Activated naive CD4-positive, alpha-beta T cell treated with anti-CD3 and anti-CD28 coated beads, Interleukin-2, amount 50 U/mL, for 16 hours (primary cell): ENCODE measurements at places on chromosomes 5 and 9.

- no peak for DNase-seq
Measured at GRCh38 chr9:36213387-36213786, 22.7 kb downstream of the CLTA start.

GRCh38 chr5:74550927-74551326, 89.6 kb downstream of the ENC1 start:
- no peak for DNase-seq

DNA sequence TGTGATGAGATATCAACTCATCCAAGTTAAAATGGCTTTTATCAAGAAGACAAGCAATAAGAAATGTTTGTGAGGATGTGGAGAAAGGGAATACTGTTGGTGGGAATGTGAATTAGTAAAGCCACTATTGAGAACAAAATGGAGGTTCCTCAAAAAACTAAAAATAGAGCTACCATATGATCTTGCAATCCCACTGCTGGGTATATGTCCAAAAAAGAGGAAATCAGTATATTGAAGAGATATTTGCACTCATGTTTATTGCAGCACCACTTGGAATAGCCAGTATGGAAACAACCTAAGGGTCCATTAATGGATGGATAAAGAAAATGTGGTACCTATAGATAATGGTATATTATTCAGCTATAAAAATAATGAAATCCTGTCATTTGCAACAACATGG, 25.1 kb downstream of the PPIP5K2 start:
- no peak for DNase-seq

DNA sequence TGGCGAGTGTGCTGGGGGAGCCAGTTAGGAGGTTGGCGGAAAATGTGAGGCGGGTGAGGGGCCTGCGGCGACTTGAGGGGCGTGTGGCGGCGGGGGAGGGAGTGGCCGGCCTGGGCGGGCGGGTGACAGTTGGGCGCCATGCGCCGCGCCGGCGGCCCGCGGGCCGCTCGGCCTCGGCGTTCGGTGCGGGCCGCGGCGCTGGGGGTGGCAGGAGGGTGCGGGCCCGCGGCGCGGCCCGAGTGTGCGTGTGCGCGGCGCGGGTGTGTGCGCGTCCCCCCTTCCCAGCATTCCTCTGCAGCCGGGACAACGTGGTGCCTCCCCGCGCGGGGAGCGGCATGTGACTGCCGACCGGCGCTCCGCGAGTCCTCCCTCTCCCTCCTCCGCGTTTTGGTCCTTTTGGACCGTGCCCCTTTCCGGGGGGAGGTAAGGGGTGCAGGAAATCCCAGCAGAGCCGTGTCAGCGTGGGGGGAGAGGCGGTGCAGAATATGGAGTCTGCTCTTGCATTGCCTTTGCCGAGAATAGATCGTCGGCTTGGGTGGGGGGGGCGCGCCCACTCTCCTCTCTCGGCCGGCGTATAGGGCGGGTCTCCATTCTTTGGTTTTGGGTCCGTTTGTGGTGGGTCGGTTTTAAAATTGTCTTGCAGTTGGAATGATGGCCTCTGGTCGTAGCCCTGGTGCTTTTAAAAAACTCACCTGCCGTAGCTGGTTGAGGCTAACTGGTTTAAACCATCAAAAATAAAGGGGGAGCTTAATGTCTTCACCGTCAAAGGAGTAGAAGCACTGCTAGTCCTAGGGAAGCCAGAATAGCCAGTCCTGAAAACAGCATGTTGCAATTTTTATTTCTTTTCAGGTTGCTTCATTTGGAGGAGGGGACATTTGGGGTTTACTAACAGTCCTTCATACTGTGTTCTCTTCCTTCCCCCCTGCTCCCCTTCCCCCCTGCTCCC, 2.0 kb downstream of the LARP1 start:
- peak; percentile 66 for DNase-seq

DNA sequence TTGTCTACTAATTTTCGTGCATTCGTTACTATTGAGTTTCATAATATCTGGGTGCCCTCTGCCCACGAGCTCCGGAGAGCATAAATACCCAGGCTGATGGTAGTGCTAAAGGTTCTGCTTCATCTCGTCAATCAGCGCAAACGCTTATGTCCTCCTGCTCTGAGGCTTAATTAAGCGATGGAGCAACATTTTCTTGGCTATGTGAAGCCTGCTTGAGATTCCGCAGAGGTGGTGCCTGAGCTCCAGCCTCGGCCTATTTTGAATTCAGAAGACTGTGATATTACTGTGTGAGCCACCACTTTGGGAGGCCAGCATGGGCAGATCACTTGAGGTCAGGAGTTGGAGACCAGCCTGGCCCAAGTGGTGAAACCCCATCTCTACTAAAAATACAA, 44.8 kb downstream of the ANXA2R start:
- DNase-seq = no peak

- no peak for DNase-seq
Measured at GRCh38 chr9:134826336-134827285, 54.0 kb upstream of the FCN2 start.

DNA sequence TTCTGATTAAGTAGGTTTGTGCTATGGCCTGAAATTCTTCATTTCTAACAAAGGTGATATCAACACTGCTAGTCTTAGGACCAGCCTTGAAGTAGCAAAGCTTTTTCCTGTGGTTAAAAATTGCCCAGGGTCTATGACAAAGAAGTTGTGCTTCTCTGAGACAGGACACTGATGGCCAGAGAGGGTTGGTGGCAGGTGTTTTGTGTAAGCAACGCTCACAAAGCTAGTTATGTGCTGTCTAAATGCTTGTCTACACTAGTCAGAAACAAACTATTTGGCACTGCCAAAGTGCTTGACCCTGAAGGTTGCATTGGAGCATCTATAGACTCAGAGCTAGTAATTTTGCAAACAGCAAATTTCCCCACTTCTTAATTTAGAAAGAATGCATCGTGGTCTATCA, 44.1 kb upstream of the SELENOP start:
- DNase-seq = no peak

GRCh38 chr5:172133359-172134029, 54.5 kb downstream of the STK10 start:
- peak; percentile 64 for DNase-seq

DNA sequence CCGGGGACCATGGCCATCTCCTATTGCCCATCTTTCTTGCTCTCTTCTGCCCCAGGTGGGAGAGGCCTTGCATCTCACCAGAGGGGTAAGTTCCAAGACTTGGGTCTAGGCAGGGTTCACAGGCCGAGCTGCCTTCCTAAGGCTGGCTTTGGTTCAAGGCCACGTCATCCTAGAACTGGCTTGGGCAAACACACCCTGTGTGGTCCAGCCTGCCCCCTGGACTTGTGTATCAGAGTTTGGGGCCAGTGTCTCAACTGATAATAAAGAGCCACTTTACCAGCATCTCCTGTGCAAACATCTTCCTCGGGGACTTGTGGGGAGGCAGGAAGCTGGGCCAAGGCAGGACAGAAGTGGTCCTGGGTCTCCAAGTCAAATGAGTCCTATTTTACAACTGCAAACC, 17.8 kb downstream of the BOD1 start:
- no peak for DNase-seq

DNA sequence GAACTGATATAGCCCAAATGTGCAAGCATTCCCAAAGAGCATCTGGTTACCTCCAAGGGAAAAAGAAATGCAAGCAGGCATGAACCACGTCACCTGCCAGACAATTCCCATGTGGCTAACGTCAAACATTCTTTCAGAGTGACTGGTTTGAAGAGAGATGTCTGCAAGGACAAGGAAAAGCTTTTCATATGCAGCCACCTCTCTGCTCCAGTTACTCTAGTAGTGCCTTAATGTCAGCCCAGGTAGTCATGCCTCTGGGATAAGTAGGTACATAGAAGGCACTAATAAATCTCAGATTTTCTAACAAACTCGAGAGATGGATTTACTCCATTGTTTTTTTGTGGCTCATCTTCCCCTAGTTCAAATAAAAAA, 96.8 kb upstream of the IFNK start:
- DNase-seq = no peak

DNA sequence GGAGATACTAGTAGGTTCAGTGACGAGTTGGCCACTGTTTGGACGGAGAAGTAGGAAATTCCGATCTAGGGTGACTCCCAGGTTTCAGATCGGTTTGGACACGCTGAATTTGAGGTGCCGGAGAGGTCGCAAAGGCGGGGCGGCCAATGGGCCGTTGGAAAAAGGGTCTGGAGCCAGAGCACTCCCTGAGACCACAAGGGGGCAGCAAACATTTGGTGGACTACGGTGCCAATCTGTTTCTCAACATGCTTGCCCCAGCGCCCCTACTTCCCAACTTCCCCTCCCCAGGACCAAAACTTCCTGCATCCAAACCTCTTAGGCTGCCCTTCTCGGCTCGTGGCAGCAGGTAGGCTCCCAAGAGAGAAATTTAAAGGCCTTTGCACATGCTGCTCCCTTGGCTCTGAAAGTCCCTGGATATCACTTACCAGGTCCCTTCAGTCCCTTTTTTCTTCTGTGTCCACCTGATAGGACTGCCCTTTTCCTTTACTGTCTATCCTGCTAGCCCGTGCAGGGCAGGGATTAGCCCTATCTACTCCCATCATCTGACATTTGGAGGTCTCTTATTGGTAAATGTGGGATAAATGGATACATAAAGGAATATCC, 992 bp upstream of the RPP25L start:
- peak; percentile 66 for DNase-seq

DNA sequence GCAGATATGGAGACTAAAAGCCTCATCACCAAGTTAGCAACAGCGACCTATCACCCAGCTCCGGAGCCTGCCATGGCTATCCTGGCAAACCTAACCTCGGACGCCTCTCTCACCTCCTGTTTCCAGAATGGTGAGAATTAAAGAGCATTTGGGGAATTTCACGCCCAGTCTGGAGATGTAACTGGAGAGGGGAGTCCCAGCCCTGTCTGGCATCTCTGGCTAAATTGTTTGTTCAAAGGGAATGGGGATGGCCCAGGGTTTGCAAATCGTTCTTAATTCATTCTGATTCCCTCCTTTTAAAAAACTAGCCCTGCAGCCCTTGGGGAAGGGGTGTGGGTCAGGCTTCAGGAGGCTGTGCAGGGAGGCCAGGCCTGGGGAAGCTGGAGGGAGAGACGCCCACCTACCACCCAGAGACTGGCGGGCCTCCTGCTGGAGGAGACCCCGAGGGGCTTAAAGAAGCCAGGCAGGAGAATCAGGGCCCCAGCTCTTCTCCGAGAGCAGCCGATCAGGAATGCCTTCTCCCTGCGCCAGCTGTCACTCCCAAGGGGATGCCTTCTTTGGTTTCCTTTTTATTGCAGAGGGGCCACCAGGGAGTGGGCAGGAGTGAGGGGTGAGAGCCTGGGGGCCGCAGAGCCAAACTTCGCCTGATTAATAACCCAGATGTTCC, 964 bp upstream of the COL5A1 start:
- no peak for DNase-seq

GRCh38 chr9:135158564-135158937, 71.1 kb downstream of the OLFM1 start:
- DNase-seq = no peak

- DNase-seq = no peak
Measured at GRCh38 chr5:112084149-112084548, 327.2 kb upstream of the NREP start.

GRCh38 chr5:44935262-44935661, 126.5 kb downstream of the MRPS30 start:
- no peak for DNase-seq

- DNase-seq = no peak
Measured at GRCh38 chr9:35960039-35960655, 2.2 kb upstream of the OR2S2 start.

DNA sequence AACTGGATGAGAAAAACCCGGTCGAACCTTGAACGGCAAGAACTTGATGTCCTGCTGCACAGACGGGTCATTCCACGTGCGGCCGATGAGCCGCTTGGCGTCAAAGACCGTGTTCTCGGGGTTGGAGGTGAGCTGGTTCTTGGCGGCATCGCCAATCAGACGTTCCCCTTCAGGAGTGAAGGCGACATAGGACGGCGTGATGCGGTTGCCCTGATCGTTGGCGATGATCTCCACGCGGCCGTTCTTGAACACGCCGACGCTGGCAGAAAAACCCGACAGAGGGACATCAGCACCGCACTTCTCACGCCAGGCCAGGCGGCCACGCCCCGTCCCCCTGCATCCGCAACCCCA, 519 bp downstream of the HSPA5 start:
- DNase-seq = peak; percentile 49

DNA sequence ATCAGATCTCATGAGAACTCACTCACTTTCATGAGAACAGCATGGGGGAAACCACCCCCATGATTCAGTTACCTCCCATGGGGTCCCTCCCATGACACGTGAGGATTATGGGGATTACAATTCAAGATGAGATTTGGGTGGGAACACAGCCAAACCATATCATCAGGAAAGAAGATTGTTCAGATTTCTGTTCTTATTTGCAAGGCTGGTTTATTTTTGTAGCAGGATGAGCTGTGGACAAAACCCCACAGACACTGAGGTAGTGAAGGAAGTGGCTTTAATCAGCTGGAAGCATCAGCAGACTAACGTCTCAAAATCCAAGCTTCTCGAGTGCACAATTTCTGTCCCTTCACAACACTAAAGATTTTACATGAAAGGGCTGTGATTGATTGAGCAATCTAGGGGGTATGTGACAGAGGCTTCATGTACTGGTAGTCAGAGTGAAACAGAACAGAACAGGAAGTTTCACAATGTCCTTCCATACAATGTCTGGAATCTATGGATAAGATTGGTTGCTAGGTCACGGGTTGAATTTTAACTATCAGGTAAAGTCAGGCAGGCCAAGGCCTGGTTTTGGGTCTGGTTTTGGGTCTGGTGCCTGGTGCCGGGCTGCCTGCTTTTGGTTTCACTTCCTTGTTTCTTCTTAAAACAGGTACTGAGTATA, 91.3 kb upstream of the ZNF366 start:
- DNase-seq = no peak
